ENCODE measurements at places on chromosomes 4 and X.

- no peak for DNase-seq
Measured at GRCh38 chrX:45110494-45110893, 90.2 kb downstream of the DIPK2B start.

DNA sequence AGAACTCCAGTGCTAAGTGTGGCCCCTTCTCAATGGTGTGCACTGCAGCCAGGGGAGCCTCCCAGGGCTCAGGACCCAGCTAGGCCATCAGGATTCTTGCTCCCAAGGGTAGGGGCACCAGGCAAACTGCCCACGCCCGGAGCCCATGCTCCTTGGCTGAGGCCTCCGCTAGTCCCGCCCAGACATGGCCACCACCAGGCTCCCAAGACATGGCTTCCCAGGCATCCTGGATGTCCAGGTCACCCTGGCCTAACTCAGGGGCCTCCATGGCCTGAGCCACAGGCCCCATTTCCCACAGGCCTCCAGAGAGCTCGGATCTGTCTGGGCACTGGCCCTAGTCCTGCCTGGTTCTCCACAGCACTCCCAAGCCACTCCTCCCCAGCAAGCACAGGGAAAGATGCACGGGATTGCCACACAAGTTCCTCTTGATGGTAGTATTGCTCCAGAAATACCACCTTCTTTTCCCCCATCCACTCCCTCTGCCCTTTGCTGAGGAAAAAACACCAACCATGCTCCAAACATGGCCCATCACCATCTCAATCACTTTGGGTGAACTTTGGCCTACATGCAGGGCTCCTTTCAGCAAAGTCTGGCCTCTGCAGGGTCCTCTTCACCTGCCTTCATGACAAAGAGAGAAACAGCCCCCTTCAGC is 274.7 kb upstream of the AGTR2 start:
- no peak for DNase-seq

DNA sequence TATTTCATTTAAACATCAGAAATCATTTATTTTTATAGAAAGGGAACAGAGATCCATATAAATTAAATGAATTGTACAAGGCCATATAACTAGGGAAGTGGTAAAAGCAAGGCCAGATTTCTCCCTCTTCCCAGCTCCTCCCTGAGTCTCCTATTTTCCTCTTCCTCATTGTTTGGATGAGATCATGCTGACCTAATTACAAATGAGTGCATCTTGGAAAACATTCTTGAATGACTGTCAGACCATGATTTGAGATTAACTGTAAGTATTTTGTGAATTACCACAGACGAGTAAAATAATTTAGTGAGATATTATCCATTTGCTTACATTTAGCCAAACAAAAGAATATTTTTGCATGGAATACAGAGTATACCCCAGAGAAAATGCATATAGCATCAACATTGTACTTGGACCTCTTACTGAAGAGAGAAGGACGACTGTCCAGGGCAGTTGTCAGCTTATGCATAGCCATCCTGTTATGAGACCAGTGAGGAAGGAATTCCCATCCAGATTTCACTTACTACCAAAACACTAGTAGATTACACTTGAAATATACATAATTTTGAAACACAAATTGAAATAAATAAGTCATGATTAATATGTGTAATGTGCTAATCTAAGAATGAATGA is 47.3 kb downstream of the SLAIN2 start:
- peak; percentile 28 for DNase-seq

DNA sequence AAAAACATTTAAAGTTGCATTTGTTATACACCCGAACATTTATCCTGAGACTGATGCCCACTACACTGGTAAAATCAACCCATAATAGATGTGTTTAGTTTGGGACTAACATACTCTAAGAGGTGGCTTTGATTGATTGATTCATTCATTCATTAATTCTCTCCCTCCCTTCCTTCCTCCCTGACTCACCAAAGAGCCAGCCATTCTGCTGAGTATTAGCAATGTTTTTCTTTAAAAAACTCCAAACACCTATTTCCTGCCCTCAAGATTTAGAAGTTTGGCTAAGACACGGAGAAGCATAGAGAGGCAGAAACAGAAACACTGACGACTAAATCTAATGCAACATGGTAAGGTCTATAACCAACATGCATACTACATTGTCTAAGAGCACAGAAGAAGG is 88.9 kb downstream of the RASL11B start:
- no peak for DNase-seq

GRCh38 chr4:93814722-93815121 is 13.8 kb upstream of the ATOH1 start:
- DNase-seq: no peak

DNA sequence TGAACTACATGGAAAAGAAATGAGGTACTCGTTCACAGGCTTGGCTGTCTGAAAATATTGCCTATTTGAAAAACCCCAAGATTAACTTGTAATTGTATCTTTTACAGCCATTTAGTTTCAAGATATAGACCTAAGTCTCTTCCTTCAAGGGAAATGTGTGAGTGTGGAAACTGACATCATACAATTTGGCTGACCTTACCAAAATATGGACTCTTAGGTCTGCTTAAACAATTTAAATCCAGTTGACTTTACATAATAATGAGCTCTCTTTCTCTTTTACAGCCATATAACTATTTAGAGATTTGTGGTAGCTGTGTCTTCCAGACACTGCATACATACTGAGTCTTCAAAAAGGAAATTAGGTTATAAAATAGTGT is 186.9 kb downstream of the NR3C2 start:
- DNase-seq: no peak

DNA sequence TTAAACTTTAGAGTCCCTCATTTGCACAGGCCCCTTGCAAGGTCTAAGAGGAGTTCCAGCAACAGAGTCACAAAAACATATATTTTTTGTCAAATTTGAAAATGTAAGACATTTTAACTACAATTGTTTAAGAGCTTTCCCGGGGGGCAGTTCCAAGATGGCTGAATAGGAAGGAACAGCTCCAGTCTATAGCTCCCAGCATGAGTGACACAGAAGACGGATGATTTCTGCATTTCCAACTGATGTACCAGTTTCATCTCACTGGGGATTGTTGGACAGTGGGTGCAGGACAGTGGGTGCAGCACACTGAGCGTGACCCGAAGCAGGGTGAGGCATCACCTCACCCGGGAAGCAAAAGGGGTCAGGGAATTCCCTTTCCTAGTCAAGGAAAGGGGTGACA is 71.4 kb upstream of the NMU start:
- no peak for DNase-seq

DNA sequence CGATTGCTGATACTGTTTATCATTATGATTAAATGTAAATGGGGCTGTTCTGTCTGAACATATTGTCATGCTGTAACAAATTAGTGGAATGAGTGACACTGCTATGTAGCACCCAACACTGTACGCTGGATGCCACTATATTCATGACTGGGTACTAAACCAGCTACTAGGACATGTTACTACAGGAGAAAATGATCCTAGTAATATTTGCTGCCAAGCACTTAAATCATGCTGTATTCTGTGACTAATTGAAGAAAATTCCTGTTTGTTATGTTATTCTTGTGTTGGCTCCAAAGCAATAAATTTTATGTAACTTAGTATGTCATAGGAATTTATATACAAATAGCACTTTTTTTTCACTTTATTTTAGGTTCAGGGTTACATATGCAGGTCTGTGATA is 804.2 kb downstream of the CENPC start:
- no peak for DNase-seq

GRCh38 chr4:687048-687970 is 1.6 kb downstream of the SLC49A3 start:
- DNase-seq: no peak

GRCh38 chrX:40439625-40440532 is 140.9 kb upstream of the ATP6AP2 start:
- no peak for DNase-seq

DNA sequence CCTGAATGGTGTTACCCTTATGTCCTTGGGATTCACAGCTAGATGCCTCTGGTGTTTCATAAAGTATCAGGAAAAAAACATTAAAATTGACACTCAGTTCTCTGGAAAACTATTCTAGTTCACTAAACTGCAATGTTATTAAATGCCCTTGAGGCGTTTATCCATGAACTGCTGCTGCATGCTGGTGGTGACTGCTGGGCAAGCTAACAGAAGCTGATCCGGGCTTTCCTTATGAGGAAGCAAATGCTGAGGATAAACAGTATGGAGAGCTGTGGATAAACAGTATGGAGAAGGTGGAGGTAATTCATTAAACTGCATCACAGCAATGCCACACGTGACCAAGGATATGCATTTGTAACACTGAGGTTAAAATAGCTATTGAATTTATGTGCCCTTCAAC is 227.0 kb downstream of the NR3C2 start:
- DNase-seq: no peak

DNA sequence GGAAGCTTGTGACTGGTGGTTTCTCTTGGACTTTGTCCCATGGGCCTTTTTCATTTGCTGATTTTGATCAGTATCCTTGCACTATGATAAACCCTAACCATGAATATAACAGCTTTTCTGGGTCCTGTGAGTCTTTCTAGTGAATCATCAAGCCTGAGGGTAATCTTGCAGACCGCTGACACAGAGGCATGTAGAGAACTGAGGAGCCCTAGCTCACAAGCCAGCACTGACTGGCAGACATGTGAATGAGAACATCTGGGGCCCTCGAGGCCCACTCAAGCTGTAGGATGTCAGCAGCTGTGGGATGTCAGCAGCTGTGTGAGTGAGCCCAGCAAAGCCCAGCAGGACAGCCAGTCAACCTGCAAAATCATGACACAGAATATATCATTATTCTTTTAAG is 36.7 kb downstream of the HMGB3 start:
- DNase-seq: no peak

- DNase-seq: peak; percentile 87
Measured at GRCh38 chr4:70721747-70722146, at the start of gene RUFY3. RUFY3 (plus strand) TSS chr4:70721964; CDS start chr4:70722574, 610 bp downstream.

- no peak for DNase-seq
Measured at GRCh38 chr4:178415925-178416324, 973.7 kb upstream of the AGA start.

GRCh38 chr4:48400416-48400815 is 59.1 kb downstream of the SLAIN2 start:
- DNase-seq: no peak

DNA sequence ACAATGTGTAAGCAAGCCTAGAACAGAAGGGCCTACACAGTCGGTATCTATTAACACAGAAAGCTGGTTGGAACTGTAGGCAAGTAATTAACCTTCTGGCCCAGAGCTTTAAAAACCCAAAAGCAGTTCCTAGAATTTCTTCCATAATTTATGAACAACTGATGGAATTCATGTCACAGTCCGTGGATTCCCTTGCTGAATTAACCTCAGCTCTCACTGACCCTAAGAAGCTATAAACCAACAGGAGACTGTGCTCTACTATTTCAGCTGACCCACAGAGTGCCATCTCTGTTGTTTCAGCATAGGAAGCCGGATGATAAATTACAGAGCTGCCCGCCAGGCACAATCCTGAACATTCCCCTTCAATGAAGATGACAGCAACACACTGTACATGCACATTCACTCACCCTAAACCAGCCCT is 157.3 kb downstream of the PRDM5 start:
- no peak for DNase-seq

- DNase-seq: peak; percentile 32
Measured at GRCh38 chr4:54281054-54281766, 52.1 kb downstream of the PDGFRA start.

- no peak for DNase-seq
Measured at GRCh38 chrX:19907794-19908193, 20.4 kb upstream of the SH3KBP1 start.

- no peak for DNase-seq
Measured at GRCh38 chrX:4844376-4844775, 1130.9 kb upstream of the PRKX start.

DNA sequence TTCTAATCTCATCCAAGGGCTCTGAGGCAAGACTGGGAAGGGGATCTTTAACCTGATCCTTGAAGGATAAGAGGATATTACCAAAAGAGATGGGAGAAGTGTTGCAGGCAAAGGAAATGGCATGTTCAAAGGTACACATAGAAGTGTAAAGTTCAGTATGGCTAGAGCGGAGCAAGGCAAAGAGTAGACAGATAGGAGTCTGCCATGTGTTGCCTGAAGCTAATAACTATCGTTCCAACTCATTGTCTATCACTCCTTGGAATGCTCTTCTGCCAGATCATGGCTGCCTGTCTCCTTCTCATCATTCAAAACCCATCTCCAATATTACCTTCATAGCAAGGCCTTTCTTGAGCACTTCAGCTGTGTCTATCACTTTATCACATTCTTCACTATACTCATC is 55.2 kb upstream of the IL1RAPL2 start:
- DNase-seq: no peak

DNA sequence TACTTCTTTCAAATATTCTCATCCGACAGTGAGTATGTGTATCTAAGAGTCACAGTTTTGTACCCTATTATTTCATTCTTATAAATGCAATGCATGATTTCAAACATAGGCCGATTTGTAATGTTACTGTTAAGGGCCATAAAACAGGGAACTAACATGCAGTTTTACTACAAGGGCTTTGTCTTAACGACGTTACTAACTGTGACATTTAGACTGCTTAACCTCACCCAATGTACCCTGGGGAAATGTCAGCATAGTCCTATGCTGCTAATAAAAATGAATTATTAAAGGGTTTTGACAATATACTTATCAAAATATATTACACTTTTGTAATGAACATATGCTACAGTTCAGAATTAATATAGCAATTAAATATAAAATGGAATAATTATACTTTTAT is 74.8 kb upstream of the CPXCR1 start:
- no peak for DNase-seq

- DNase-seq: no peak
Measured at GRCh38 chrX:120823556-120823955, 52.1 kb downstream of the CT47B1 start.

DNA sequence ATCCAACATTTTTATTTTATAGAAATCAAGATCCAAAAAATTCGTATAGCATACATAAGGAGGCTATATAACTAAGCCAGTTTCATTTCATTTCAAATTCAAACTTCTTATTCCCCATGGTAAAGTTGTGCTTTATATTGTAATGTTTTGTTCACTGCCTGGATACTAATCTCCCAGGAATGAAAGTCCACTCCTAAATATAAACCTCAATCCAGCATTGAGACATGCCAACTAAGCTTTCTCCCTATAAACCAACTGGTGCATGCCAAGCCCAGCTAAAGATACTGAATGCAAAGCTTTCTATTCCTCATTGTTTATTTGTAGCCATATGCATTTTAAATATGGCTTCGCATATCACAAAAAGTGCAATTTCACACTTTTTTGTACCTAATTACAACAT is 63.8 kb upstream of the INPP4B start:
- no peak for DNase-seq

GRCh38 chr4:3307060-3307459 is 14.2 kb downstream of the RGS12 start:
- no peak for DNase-seq

GRCh38 chr4:58665649-58666048 is 1555.5 kb upstream of the IGFBP7 start:
- DNase-seq: no peak

- peak; percentile 20 for DNase-seq
Measured at GRCh38 chrX:25015486-25016360, at the start of gene ARX. ARX (minus strand) TSS chrX:25015965; CDS start chrX:25015737, 228 bp downstream.

GRCh38 chrX:16579517-16579916 is 70.4 kb upstream of the S100G start:
- no peak for DNase-seq

- DNase-seq: peak; percentile 40
Measured at GRCh38 chrX:84165711-84166110, 22.3 kb downstream of the RPS6KA6 start.
